ENCODE measurements at places on chromosomes 1 and 21.

- no peak for DNase-seq
Observed at GRCh38 chr1:48469616-48470480, 2.2 kb downstream of the SPATA6 start.

- DNase-seq: no peak
Observed at GRCh38 chr21:30582870-30583269, 7.3 kb downstream of the KRTAP22-2 start.

DNA sequence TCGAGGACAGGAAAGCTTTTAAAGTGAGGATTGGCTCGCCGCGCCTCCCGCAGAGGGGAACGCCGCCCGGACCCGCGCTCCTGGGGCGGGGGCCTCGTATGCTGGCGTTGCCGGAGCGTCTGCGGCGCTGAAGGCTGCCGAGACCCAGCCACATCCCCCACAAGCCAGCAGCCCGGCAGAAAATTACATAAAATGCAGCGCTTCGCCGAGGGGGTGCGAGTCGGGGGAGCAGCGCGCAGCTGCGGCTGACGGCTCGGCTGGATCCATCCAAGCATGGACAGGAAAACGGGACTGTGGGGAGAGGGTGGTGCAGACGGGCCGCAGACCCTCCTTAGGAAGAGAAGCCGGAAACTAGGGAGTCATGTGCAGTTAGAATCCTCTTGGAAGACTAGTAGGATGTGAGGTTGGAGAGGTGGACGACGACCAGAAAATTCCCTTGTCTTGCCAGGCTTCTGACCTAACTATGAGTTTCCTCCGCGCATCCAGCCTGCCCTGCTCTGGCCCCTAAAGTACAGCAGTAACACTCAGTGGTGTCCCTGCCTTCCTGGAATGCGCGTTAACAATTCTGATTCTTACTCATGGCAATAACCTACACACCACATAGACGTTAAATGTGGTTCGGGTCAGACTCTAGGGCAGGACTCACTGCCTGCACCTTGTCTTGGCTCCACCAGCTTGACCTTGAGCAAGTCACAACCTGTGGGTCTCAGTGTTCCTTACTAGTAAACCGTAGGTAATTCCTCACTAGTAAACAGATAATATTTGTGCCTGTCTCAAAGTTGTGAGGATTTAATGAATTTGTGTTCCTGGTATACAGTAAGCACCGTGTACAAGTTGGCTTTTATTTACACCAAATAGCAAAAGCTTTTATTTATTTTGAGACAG, 953 bp upstream of the BRWD1 start:
- DNase-seq: peak; percentile 78

GRCh38 chr1:107524301-107524700, 383.5 kb downstream of the NTNG1 start:
- DNase-seq: no peak

- DNase-seq: no peak
Observed at GRCh38 chr1:215895893-215896292, 328.8 kb downstream of the KCTD3 start.

- DNase-seq: peak; percentile 83
Observed at GRCh38 chr1:159015440-159015909, 5.8 kb downstream of the IFI16 start.

DNA sequence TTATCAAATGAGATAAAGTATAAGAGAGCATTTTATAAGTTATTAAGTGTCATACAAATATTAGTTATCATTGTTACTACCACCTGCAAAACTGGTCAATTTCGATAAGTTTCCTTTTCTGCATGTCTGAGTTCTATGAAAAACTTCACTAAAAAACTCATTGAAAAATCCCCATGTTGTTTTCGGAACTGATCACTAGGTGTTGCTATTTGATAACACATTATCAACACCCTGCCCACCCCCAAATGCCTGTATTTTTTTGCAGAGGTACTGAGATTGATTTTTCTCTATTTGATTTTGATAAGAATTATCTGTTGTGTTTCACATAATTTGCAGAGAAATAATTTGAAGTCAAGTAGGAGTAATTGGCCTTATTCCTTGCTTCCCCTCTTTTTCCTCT, 22.1 kb upstream of the DISP1 start:
- DNase-seq: no peak

- DNase-seq: no peak
Observed at GRCh38 chr21:26127918-26128317, 42.7 kb downstream of the APP start.

- no peak for DNase-seq
Observed at GRCh38 chr1:182389619-182390047, 2.0 kb downstream of the GLUL start.

DNA sequence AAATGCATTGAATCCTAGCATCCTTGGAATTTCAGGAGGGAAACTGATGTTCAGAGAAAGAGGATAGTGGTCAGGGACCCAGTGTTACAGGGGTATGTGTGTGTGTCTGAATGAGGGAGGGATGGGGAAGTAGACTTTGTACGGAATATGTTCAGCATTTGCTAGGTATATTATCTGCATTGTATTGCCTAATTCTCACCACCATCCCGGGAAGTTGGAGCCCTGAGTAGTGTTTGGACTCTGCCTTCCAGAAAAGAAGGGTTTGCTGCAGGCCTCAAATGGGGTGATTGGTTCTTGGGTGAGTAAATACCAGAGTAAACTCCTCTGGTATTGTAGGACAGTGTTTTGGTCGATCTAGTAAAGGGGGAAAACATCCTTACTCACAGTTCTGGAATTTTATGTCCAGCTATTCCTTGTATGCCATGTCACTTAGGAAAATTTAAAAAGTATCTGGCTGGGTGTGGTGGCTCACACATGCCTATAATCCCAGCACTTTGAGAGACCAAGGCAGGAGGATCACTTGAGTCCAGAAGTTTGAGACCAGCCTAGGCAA, 7.1 kb upstream of the ZNF496 start:
- DNase-seq: no peak

DNA sequence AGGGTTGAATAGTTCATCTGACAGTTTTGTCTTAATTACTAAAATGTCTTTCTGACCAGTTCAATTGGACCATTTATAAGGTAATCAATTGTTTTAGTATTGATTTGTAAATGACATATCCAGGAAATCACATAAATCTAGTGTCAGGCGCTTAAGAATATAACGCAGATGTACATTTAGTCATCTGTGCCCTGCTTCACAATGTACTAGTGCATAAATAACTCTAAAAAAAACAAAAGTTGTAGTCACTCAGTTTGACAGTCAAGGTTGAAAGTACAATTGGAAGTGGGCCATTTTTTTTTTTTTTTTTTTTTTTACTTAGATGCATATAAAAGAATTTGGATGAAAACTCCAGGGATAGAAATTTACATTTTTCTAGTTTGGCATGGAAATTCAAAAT, 490.4 kb downstream of the PTPRC start:
- no peak for DNase-seq

DNA sequence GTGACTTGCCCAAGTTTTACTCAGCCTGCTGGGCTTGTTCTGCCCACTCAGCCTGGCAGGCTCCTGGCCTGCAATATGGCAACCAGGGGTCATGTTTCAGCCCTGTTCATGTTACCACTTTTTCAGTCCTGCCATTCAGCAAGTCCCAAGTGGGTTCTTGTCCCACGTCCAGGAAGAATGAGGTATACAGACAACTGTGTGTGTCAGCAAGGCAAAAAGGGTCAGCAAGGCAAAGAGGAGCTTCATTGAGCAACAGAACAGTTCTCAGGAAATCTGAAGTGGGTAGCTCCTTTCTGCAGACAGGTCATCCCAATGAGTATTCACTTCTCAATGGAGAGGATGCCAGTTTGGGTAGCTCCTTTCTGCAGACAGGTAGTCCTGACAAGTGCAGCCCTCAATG, 1233.3 kb upstream of the B3GALT2 start:
- DNase-seq: no peak

DNA sequence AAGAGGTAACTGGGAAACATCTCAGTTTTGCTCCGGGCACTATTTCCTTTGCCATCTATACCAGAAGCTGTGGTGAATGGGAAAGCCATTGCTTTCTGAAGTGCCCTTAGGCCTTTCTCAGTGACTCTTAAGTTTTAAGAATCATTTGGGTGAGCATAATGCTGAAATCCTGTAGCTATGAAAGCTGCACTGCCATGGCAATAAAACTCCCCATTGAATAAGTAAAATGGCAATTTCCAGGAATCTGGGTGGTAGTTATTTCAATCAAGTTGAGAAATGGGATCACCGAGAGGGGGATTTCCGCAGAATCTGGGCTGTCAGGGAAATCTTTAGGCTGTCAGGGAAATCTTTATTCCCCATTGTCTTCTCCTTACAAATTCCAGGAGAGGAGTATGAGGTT, 26.8 kb upstream of the MACF1 start:
- peak; percentile 33 for DNase-seq
